NCI-H748 treated with DMSO at 0.1 percent for 48 hours (cell line): ENCODE measurements at places on chromosomes 6 and 20.

- DNase-seq, result no peak
Measured at GRCh38 chr20:52379723-52380336, 188.3 kb upstream of the ZFP64 start.

DNA sequence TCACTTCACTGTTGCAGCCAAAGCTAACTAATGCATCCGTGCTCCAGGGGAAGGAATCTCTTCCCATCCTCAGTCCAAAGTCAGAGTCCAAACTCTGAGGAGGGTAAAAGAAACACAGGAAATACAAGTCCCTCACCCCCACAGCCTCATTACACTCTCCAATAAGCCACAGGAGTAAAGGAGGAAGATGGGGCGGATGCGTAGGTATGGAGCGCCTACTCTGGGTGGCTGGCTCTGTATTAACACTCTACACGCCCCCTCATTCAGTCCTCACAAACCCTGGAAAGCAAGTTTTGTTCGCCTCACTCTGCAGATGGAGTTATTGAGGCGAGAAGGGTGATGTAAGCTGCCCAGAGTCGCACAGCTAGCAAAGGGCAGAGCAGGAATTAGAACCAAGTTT, 242.9 kb downstream of the NRN1 start:
- no peak for DNase-seq

DNA sequence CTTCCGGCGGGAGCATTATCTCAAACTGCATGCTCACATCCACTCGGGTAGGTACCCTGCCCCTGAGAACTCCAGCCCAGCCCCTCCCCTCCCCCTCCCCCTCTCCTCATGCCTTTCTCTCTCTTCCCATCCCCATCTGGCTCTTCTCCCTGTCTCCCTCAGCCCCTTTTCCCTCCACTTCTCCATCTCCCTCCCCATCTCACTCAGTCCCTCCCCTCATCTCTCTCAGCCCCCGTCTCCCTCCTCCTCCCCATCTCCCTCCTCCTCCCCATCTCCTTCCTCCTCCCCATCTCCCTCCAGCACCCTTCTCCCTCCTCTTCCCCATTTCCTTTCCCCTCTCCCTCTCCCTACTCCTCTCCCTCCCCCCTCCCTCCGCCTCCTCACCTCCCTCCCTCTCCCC, 27.3 kb upstream of the CHMP4B start:
- no peak for DNase-seq

- DNase-seq, result no peak
Measured at GRCh38 chr20:44584162-44584561, 1.8 kb downstream of the PKIG start.

DNA sequence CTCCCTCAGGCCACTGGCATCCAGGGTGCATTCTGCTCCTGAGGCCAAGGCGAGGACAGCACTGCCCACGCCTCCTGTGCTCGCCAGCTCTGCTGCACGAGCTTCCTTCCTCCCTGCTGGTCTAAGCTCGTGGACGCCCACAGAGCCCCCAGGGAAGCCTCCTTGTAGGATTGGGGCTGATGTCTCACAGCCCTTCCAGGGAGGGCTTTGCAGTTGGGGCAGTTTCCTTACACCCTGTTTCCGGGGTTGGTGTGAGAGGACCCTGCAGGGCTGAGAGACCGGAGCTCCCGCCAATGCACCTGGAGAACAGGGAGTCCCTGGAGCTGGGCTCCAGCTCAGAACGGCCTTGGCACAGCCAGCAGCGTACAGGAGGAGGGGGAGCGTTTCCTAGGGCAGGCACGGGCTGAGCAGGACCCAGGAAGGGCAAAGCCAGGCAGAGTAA, 172.4 kb upstream of the PDE10A start:
- no peak for DNase-seq

- no peak for DNase-seq
Measured at GRCh38 chr20:36402708-36403107, 96.6 kb downstream of the DLGAP4 start.
